ENCODE measurements at places on chromosomes 12 and 14.

DNA sequence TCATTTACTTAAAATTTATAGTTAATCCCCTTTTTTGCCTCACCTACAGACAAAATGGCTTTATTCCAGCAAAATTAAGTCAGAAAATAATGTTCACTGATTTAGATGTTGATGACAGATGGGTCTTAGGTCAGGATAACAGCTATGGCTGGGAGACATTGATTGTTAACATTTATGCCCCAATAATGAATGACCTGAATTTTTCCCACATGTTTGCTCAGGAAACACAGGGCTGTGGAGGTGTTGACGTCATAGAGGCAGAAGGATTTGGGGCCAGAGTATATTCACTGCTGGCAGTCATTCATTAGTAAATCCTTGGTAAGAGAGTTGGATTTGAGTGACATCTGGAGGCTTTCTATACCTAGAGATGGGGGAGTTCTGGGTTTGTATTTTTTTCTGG is 121.3 kb downstream of the PDE3A start:
- no peak for DNase-seq

DNA sequence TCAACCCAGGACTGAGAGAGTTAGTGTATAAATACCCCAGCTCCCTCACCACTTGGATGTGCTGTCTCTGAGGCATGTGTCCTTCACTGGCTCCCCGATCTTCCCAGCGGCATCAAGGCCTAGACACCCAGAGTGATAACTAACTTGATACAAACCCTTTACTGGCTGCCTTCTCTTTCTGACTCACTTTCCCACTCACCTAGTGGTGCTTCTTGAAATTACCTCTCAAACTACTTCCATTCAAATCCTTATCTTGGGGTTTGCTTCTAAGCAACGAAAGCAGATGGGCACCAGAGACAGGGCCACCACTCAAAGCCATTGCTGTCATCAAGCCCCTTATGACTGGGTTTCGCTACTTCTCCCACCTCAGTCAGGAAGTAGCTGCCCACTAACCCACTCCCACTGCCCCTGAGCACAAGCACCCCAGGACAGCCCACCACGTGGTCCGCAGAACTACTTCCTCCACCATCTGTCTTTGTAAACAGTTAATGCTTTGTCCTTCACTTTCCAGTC is 17.2 kb downstream of the ZFP36L1 start:
- DNase-seq, result no peak

DNA sequence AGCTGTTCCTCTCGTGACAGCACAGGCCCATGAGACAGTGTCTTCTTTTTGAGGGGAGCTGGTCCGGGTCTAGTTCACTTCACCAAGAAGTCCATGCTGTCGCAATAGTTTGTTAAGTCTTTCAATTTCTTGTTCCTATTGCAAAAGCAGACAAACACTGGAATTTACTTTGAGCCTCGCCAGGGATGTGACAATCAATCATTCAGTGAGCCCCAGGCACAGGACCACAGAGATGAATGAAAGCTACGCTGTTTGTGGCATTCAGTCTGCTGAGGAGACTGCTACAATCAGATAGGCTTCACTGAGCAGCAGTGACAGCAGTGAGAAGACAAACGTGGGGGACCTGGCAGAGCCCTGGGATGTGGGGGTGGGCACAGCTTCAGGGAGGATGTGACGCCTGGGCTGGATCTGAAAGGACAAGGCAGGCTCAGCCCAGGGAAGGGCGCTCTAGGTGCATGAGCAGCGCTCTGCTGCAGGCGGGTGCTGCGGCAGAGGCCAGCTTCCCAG is 35.5 kb downstream of the TCTN1 start:
- peak; percentile 59 for DNase-seq

DNA sequence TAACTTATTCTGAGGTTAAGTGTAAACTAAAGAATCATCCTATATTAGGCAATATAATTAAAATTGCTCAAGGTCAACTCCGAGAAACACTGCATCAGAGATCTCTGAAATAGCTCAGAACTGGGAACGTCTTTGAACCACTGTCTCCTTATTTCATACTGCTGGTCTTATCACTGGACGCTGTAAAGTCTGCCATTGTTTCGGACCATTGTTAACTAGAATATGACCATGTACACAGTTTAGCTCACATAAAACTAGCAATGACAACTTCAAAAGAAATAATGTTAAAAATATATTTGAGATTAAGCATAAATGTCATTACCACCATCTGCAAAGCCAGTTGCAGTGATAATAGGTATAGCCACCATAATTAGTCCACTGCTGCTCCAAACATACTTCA is 2.9 kb downstream of the ABCD2 start:
- no peak for DNase-seq

- peak; percentile 41 for DNase-seq
These were observed 16.0 kb upstream of the ENDOU start for GRCh38 chr12:47741340-47741703.

DNA sequence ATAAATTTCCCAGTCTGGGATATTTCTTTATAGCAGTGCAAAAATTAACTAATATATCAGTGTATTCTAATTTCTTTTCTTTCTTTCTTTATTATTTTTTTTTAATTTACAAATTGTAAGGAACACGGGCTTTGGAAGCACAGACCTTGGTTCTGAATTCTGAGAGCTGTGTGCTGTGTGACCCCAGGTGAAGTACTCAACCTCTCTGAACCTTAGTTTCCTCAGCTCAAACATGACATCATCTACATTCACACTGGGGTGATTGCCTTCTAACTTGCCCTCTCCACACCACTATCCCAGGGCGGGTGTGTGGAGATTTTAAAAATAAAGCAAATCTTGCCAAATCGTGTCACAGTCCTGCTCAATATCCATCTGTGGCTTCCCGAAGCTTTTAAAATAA is 282.8 kb downstream of the C12orf75 start:
- DNase-seq, result no peak

DNA sequence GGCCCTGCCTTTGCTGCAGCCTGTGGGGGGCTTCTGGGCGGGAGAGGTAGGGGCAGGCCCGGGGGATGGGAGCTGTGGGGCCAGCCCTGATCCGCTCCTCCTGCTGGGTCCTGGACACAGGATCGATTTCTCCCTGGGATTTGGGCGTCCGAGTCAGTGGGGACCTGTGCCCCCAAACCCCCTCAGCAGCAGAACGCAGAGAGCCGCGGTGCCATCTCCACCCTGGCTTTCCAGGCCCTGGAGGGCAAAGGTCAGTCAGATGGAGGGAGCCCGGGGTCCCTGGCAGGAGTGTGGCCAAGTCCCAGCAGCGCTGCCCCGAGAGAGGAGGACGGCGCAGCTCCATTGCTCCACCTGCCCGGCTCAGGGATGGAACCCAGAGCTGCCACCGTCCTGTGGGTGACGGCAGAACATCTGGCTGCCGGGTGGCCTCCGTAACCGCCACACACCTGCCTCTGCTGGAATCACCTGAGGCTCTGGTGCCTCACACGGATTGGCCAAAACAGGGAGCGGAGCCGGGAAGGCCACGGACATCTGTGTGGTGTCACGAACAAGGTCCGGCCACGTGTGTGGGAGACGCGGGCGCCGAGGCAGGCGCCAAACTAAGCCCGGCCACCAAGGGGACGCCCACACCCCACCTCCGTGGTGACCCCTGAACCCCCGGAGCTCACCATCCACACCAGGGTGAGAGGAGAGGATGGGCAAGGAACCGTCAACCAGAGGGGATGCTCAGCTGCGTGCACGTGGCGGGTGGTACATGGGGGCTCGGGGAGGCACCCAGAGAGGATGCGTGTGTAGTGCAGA is 80.3 kb upstream of the FBRSL1 start:
- DNase-seq, result no peak

GRCh38 chr12:51508285-51508684 is 82.7 kb upstream of the SCN8A start:
- DNase-seq, result no peak

GRCh38 chr12:95908573-95908972 is 33.8 kb downstream of the CCDC38 start:
- DNase-seq, result no peak

- DNase-seq, result no peak
These were observed 101.3 kb downstream of the TMEM121 start for GRCh38 chr14:105627701-105628100.

GRCh38 chr12:77559400-77560074 is 271.2 kb upstream of the NAV3 start:
- DNase-seq, result no peak

DNA sequence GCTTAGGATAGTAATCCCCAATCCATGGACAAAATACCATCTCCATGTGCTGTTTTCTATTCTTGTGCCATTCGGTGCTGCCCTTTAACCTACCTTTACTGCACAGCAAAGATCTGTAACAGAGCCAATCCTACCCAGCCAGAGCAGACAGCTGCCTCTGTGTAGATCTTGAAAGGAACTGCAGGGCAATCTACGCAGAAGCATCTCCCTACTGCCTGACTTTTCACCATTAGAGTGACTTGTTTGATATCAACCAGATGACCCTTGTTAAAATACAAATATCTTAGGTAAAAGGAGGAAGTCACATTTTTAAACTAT is 33.9 kb upstream of the PPM1A start:
- DNase-seq, result no peak

DNA sequence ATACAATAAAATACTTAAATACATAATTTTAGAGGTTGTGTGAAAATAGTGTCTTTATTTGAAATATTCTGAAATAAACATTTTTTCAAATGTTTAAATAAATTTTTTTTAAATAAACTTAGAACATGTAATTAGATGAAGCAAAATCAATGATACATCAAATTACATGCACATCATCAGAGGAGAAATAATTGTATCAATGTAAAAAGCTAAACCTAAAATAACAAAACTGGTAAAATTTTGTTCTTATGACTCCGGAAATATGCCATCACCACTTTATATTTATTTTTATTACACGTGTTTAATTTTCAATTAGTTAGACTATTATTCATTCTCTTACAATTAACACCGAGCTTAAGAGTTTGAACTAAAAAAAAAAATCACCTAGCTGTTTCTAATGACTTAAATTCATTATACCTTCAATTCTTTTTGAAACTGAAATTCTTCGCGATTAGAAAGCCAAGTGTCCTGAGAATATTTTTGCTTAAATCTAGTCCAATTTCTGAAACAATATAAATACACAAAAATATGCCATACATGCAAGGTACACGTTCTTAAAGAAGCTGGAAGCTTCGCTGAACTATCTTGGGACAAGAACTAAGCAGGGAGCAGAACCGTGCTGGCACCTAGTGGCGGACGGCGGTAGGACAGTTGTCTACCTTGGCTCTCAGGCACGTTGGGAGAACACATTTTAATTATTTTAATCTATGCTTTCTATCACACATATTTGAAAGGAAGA is 230.5 kb downstream of the SLC25A21 start:
- peak; percentile 24 for DNase-seq

DNA sequence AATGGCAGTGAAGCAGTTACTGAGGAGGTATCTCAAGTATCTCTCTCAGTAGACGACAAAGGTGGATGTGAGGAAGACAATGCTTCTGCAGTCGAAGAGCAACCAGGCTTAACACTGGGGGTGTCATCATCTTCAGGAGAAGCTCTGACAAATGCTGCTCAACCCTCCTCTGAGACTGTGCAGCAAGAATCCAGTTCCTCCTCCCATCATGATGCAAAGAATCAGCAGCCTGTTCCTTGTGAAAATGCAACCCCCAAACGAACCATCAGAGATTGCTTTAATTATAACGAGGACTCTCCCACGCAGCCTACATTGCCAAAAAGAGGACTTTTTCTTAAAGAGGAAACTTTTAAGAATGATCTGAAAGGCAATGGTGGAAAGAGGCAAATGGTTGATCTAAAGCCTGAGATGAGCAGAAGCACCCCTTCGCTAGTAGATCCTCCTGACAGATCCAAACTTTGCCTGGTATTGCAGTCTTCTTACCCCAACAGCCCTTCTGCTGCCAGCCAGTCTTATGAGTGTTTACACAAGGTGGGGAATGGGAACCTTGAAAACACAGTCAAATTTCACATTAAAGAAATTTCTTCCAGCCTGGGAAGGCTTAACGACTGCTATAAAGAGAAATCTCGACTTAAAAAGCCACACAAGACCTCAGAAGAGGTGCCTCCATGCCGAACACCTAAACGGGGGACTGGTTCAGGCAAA is 216.6 kb downstream of the AKAP6 start:
- no peak for DNase-seq

- DNase-seq, result no peak
These were observed 8.2 kb upstream of the PPP1CC start for GRCh38 chr12:110750784-110751461.

GRCh38 chr12:85617307-85618091 is 218.7 kb downstream of the RASSF9 start:
- no peak for DNase-seq

DNA sequence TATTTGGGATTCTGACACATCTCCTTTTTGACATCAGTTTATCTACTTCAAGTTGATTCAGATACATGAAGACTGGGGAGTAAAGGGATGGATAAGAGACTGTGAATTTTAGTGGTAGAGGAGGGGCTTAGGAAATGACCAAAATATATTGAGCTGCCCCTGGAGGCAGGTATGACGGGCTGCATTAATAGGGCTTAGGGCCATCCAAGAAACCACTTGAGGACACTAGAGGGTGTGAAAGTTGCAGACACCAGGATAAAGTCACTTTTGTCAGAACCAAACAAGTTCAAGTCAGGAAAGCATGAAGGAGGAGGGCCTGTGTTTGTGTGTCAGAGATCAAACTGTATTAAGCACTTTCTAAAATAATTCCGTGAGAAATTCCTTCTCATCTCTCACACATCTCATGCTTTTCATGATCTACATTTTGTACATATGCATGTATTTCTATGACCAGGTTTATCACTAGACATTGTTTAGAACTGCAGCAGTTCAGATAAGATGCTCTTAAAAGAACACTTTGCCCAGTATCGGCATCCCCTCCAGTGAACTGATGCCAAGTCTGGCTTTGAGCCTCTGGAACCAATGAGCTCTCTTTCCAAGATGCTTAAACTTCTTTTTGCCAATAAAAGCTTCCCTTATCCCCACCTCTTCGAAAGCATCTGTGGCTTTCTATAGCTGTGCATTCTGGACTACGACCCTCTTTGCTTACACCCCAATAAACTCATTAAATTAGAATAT is 136.9 kb downstream of the SLC38A1 start:
- no peak for DNase-seq

- no peak for DNase-seq
These were observed 43.0 kb downstream of the DIP2B start for GRCh38 chr12:50547742-50548141.

GRCh38 chr14:86404425-86404824 is 874.5 kb downstream of the FLRT2 start:
- no peak for DNase-seq

DNA sequence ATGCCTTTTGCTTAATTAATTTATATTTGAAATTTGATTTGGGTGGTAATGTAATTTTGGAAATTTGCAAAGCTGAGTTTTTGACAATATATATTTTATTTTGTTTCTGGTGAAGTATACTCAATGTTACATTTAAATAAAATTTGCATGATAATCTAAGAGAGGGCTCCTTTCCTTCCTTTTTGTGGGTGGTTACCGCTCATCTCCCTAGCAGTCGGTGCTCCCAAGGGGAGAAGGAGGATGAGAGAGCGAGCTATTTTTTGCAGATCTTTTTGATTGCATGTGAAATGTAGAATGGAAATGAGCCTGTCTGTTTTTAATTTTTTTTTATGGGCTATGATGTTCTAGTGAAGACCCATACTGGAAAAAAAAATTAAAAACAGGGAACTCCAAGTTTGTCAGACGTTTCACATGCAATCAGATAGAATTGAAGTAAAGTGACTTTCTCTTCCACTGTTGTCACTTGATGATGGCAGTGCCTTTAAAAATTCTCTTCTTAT is 39.8 kb downstream of the MSRB3 start:
- DNase-seq, result no peak

Measured in inflammatory macrophage treated with lipopolysaccharide for 1 hour (primary cell).